ENCODE measurements at places on chromosomes 11 and 22.

GRCh38 chr11:9179141-9179540, 86.0 kb downstream of the DENND5A start:
- no peak for DNase-seq

- DNase-seq, result no peak
Measured at GRCh38 chr11:59572091-59572490, 43.5 kb downstream of the OSBP start.

DNA sequence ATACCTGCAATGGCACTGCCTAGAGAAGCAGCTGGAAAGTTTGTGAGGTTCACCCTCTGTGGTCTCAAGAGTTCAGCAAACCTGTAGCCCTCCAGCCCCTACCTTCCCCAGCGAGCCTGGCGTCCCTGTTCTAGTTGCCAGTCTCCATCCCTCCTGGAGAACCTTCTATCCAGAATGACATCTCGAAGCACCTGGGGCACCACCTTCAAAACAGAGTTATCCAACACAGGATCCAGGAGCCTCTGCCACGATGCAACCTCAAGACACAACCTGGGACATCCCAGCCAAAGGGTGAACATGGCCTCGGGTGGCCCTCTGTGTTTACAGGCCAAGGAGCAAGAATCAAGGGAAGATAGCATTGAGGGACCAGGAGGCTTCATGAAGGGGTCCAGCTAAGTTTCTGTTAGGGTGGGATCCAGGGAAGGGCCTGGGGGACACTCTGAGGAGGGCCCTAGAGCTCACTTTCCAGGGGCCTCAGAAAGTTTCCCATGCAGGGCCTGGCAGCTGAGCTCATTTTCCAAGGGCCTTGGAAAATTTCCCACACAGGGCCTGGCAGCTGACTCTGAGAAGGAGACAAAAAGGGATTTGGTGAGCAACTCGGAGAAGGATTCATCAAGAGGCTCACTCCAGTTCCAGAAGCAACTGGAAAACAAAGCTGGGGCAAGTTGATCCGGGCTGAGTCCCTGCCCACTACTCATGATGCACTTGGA, 36.9 kb upstream of the SYT13 start:
- DNase-seq, result no peak

DNA sequence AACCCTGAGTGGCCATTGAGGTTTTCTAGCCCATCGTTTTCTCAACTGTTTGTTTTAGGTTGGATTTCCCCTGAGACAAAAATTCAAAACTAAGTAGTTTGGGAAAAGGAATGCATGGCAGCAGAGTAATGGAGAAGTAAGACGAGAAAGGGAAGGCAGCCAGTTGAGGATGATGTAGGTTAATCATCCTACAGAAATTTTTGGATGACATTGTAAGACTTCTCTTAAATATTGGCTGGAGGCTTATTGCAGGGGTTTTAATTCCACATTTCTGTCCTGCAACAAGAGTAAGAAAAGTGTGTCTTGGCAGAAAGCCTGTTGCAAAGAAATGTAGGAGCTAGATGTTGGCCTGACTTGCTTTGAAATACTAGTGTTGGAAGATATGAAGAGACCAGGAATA, 308.8 kb downstream of the LUZP2 start:
- DNase-seq, result no peak

DNA sequence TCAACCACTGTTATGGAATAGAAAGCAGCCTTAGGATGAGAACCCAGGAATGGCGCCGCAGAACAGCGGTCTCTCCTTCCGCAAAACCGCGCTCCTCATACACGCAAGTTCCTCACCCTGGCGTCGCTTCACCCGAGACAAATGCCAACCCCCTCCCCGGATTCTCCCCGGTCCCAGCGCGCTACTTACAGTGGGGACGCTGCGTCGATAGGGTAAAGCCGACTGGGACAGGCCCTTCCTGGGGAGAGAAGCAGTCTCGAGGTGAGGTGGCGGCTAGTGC, 287 bp downstream of the RPS13 start:
- DNase-seq, result no peak

DNA sequence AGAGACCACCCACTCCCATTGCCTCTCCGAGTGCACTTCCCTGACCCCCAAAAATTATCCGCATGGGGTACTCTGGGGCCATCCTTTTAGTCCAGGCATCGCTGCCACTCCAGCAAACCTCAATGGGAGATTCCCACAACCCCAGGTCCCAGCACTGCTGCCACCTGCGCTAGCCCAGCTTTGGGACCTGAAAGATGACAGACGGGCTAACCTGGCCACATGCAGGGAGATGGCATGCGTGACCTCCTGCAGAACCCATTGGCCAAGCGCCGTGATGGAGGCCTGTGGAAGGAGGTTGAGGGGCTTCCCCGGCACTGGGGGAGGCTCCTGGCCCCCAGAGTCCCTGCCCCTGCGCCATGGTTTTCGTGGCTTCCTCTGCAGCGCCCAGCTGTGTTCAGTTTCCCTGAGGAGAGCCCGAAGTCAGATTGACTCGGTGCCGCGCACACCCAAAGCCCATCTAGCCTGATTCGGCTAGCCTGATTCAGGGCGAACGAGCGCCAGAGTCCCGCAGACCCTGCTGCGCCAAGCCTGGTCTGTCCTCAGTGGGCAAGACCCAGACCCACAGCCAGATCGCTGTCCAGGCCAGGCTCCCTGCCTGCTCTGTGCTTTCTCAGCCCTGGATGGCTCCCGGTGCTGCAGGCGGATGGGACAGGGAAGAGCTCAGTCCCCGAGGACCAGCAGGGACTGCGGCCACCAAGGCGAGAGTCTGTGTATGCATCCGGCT, 751 bp upstream of the WNT7B start:
- no peak for DNase-seq

DNA sequence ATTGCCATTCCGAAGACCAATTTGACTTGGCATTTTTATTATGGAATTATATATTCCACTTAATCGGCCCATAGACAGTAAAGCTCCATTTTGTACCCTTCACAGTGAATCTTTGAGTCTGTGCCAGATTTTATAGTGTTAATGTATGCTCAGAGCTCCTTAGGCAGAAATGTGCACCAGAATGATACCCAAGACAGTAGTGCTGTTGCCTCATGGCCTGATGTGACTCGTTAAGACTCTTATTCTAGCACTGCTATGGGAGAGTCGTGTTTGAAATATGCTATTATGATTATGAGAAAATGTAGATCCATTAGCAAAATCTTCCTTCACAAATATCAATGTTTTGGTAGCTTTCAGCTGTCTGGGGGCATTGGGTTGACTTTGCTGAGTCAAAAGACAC, 209.8 kb upstream of the RAG2 start:
- DNase-seq, result no peak

DNA sequence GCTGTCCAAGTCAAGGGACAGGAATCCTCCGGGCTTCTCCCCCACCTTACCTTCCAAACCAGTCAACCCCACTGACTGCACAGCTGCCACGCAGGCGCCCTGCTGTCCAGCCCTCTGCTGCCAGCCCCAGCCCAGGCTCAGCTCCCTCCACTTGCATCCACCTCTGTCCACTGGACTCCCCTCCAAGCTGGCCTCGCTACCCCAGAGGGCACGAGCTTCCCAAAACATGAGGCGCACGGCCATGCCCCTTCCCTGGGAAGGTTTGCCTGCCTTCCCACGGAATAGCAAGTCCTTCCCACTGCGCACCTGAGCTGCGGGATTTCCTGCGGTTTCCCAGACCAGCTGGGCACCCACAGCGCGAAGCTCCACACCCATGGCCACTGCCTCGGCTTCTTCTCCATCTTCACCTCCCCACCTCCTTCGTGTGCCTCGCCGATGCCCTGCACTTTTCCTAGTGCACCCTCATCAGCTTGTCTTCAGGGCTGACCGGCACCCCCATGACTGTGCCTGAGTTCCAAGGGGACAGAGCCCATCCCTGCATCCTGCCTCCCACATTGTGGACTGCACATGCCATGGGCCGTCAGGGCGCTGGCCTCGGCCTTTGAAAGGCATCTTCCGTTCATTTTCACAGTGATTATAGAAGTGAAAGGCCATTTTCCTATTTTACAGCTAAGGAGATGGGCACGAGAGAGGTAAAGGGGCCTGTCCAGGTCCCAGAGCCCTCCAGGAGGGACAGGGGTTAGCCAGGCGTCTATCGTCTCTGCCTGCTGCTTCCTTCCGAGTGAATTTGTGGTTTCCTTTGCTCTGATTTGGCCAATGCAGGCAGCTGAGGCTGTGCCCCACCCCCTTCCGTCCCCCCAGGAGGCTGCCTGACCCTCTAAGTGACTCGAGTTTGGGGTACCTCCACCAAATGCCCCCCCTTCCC, 16.4 kb downstream of the IFITM10 start:
- no peak for DNase-seq

- no peak for DNase-seq
Measured at GRCh38 chr11:79314906-79315689, 125.7 kb downstream of the TENM4 start.

DNA sequence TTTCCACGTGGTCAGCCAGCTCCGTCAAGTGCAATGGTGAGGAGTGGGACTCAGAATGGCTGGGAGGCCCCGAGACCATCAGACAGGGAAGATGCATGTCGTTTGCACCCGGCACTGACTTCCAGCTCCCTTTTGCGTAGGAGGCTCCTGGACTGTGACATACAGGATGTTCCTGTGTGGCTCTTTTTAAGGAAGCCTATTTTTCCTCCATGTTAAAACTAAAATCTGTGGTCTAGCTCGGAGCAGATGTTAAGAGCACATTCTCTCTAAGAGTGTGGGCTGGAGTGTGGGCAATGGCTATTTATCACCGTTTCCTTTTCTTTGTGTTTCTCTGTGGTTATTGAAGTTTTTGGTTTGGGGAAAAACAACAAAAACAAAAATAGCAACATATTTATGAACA, 40.9 kb upstream of the AMPD3 start:
- DNase-seq, result no peak

- no peak for DNase-seq
Measured at GRCh38 chr11:68813773-68814172, 27.9 kb downstream of the CPT1A start.

DNA sequence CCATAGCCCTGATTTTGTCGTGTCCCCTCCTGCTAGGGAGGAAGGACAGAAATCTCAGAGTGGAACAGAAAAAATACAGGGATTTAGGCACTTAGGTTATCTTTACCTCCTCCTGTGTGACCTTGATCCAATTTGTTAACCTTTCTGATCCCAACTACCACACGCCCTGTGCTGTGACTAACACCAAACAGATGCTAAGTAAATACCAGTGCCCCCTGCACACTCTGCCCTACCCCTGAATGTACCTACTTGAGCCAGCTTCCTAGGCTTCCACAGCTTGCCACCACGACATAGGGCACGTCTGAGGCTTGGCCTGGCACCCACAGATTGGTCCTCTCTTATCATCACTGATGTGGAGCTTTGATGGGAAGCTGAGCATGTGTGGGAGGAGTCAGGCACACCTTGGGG, 9.2 kb downstream of the MYO18B start:
- no peak for DNase-seq

DNA sequence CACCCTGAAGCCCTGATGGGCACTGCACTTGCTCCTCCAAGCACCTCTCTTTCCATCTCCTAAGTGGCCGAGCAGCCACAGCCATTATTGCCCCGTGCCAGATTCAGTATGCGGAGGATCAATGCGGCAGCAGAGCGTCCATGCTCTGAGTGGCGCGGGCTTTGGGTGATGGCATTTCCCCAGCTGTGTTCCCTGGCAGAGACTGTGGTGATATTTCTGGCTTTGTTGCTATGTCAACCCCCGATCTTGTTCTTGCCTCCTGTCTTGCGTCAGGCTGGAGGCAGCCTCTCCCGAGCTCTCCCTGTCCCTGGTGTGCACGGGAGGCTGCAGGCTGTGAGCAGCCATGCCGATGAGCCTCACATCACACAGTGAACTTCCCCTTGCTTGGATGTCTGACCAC, 1018.6 kb downstream of the TBC1D22A start:
- DNase-seq, result no peak

DNA sequence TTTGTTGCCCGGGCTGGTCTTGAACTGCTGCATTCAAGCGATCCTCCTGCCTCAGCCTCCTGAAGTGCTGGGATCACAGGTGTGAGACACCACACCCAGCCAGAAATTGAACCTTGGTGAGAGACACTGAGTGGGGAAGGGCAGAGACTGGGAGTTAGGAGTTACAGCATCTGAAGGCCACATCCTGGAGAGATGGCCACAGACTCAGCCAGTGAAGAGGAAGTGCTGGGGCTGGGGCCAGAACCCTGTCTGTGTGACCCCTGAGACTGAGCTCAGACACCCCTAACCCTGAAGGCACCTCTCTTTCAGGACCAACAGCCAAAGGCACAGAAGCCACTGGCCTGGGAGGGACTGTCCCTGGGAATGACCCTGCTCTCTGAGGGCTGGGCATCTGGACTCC, 33.8 kb downstream of the TXN2 start:
- DNase-seq, result no peak

GRCh38 chr22:49540084-49540912, 287.4 kb downstream of the BRD1 start:
- DNase-seq, result no peak

- DNase-seq, result no peak
Measured at GRCh38 chr22:18103527-18104269, 6.9 kb upstream of the TUBA8 start.

DNA sequence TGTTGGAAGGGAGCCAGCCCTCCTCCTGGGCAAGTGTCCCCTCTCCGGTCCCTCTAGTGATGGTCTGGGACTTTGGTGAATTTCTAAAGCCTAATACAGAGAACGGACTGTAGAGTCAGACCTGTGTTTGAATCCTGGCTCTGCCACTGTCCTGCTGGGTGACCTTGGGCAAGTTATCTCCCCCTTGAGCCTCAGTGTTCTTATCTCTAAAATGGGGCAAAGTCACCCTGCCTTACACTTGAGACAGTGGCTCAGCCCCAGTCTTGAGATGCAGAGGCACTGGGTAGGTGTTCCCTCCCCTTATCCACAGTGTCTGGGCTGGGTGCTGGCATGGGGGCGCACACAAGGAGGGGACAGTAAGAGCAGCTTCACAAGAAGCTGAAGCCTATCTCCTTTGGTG, 20.9 kb downstream of the DGAT2 start:
- DNase-seq, result no peak

GRCh38 chr11:83127310-83127637, 29.7 kb upstream of the PCF11 start:
- DNase-seq, result no peak

GRCh38 chr11:12683874-12684273, 9.7 kb downstream of the TEAD1 start:
- no peak for DNase-seq

- DNase-seq, result no peak
Measured at GRCh38 chr11:5809122-5809519, 397 bp downstream of the OR52N2 start.

GRCh38 chr11:106695506-106695905, 322.8 kb downstream of the GUCY1A2 start:
- DNase-seq, result no peak

DNA sequence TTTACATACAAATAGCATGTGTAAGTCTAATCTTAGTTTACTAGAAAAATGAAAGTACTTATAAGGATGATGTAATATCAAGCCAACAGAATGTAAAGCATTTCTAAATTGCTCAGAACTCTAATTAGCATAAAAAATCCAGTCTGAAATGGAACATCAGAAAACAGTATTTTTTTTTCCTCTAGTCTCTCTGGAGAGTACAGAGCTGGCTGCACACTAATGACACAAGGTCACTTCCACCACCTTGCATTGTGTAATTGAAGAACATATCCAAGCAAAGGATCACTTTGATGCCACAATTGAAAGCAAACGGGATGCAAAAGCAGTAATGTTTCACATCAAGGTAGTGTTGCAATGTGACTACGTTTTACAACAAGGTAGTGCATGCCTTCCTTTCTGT, 548.0 kb upstream of the LUZP2 start:
- no peak for DNase-seq

Data from naive thymus-derived CD4-positive, alpha-beta T cell (primary cell).